ENCODE measurements at places on chromosomes 16 and 17. TPM values are rescaled to one million over a fixed set of nuclear protein-coding genes. Genes with fewer than 3 reads are reported as not detected.

The IL32 gene
- total RNA-seq: 23.6 TPM

The RUSF1 gene
- total RNA-seq: 66.6 TPM

The SPEM3 gene
- not detected for total RNA-seq

The COG1 gene
- total RNA-seq: 32.3 TPM

The TVP23A gene
- not detected for total RNA-seq

The C1QTNF8 gene
- total RNA-seq: not detected

The TEX14 gene
- not detected for total RNA-seq

The KRT40 gene
- total RNA-seq: not detected

The DCAKD gene
- total RNA-seq: 64.0 TPM

The KCNH6 gene
- not detected for total RNA-seq

The OR3A2 gene
- total RNA-seq: not detected

The HAP1 gene
- not detected for total RNA-seq

The P2RX1 gene
- total RNA-seq: not detected

The GSDMA gene
- not detected for total RNA-seq

The RILP gene
- total RNA-seq: 15.9 TPM

The MRPL12 gene
- total RNA-seq: 94.3 TPM

The AOC3 gene
- not detected for total RNA-seq

The HID1 gene
- under 0.01 TPM for total RNA-seq

The RAB37 gene
- total RNA-seq: 0.53 TPM

The DPEP3 gene
- total RNA-seq: not detected

The DLX3 gene
- total RNA-seq: not detected

The TLCD1 gene
- 10.4 TPM for total RNA-seq

The RAC3 gene
- total RNA-seq: 27.1 TPM

The PLK1 gene
- total RNA-seq: 89.4 TPM

The KCNAB3 gene
- 1.2 TPM for total RNA-seq

The KPNA2 gene
- total RNA-seq: 180 TPM

The KRT25 gene
- total RNA-seq: not detected

The CEP295NL gene
- total RNA-seq: not detected

The TBC1D3B gene
- not detected for total RNA-seq

The NHLRC4 gene
- 3.2 TPM for total RNA-seq
